ENCODE measurements at places on chromosomes 2 and 18. TPM values are rescaled to one million over a fixed set of nuclear protein-coding genes. Genes with fewer than 3 reads are reported as not detected.

CD302 gene
- polyA plus RNA-seq, result 60.7 TPM

APCDD1 gene
- 182 TPM for polyA plus RNA-seq

PLCD4 gene
- 9.9 TPM for polyA plus RNA-seq

PIEZO2 gene
- polyA plus RNA-seq, result 208 TPM

COX7A2L gene
- 186 TPM for polyA plus RNA-seq

VWA3B gene
- polyA plus RNA-seq, result 5.0 TPM

LRATD1 gene
- polyA plus RNA-seq, result 16.0 TPM
